Progenitor cell of endocrine pancreas (in vitro differentiated cells): ENCODE measurements at places on chromosomes 11 and 22. TPM values are rescaled to one million over a fixed set of nuclear protein-coding genes. Genes with fewer than 3 reads are reported as not detected.

The CASP5 gene
- not detected in 2 replicates for total RNA-seq

The RCOR2 gene
- total RNA-seq, result 39.4 and 39.7 TPM in 2 replicates

The C11orf24 gene
- total RNA-seq, result 35.1 and 35.3 TPM in 2 replicates

The KCNQ1OT1 gene
- total RNA-seq, result 18.0 and 18.7 TPM in 2 replicates

The HYOU1 gene
- total RNA-seq, result 196 and 199 TPM in 2 replicates

The DERL3 gene
- 1.5 and 2.8 TPM in 2 replicates for total RNA-seq

The TMEM86A gene
- total RNA-seq, result 6.1 and 7.9 TPM in 2 replicates
